ENCODE measurements at places on chromosomes 12 and 14.

GRCh38 chr14:103687712-103688111, 27.5 kb downstream of the XRCC3 start:
- no peak for DNase-seq

GRCh38 chr14:104218361-104219180, 80.2 kb downstream of the KIF26A start:
- DNase-seq: no peak

DNA sequence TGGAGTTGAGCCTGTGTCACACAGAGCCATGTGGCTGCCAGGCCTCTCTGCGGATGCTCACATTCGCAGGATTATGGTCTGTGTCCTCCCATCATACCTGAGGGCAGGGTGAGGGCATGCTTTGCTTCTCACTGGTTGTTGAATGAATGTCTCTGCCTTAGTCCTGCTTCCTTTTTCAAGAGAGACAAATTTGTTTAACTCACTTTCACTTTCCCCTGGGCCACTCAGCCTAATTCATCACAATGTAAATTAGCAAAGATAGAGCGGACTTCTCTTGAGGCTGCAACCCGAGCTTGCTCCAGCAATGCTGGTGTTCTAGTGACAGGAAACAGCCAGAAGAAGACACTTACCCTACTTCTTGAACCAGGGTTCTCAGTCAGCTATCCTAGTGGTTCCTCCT, 35.5 kb upstream of the PAX9 start:
- DNase-seq: no peak

DNA sequence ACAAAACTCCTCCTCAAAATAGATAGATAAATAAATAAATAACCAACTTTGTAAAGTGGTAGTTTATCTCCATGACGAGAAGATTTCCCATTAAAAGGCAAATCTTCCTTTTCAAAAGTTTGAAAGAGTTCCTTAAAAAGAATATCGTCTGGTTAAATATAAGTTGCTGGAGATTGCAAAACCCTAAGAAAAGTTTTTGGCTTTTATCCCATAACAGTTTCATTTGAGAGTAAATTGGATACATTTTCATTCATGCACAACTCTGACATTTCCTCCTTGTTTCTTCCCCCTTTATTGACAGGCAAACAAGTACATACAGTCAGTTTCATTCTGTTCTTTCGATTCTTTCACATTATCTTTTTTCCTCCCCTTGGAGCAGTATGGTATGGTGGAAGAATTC, 45.4 kb upstream of the BTG1 start:
- no peak for DNase-seq

DNA sequence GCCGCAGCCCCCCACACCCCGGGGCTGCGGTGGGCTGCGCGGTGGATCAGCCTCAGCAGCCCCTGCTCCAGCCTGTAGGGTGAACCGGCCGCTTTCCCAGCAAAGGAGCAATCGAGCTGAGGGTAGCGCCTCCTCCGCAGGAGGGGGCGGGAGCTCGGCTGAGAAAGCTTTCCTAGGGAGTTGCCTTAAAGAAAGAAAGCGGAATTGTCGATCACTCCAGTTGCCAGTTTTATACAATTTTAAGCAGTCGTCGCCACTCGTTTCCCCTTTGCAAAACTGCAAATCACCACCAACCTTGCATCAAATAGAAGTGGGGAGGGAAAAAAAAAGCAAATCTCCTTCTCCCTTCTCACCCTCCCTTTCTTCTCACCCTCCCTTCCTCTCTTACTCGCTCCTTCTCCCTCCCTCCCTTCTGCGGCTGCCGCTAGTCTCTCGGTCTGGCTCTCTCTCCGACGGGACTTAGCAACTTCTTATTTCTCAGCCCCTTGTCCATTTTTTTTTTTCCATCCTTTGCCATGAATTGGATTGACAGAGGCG, at the start of gene PDE3A:
Gene PDE3A, plus strand, starts transcription at position 424 of the 537 bp plus-strand sequence. CDS start 748 bp downstream, outside the sequence.
- DNase-seq: no peak

DNA sequence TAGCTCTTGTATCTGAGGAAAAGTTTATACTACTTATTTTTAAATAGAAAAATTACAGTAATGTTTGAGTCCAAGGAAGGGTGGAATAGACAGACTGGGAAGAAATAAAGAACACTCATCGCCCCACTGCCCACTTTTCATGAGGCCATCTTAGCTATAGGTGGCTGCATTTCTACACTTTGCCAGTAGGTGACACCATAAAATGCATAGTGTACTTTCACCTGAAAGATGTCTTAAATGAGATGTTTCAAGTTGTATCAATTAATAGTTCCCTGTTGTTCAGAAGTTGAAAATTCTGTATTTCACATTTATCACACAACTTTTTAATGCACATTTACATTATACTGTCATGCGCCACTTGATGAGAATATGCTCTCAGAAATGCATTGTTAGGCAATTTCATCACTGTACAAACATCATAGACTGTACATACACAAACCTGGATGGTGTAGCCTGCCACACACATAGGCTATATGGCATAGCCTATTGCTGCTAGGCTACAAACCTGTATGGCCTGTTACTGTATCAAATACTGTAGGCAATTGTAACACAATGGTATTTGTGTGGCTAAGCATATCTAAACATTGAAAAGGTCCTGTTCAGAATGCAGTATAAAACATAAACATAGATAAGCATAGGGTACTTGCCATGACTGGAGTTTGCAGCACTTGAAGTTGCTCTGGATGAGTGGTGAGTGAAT, 27.6 kb downstream of the PMCH start:
- DNase-seq: no peak

DNA sequence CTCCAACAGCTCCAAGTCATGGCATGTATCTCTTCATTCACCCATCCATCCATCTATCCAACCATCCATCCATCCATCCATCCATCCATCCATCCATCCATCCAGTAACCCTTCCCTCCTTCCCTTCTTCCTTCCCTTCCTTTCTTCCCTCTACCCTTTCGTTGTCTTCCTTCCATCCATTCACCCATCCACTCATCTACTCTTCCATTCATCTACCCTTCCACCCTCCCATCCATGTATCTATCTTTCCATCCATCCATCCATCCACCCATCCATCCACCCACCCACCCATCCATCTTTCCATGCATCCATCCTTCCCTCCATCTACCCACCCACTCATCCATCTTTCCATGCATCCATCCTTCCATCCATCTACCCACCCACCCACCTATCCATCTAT, 53.2 kb upstream of the FBXO21 start:
- DNase-seq: no peak

DNA sequence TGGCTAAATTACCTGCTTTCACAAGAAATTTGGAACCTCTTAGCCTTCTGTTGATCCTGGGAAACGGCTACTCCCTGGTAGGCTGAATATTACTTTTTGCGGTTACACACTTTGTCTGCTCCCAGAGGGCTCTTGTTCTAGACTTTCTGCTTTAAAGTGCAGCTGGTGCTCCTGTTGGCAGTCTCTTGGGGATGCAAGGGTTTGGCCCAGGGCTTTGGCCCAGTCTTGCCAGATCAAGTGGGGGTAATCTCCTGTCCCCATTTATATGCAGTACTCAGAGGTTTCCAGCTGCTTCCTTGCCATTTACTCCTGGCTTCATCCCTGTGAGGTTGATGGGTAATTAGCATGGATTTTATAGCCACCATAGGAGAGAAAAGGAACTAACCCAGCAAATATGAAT, 558.2 kb upstream of the MIS18BP1 start:
- DNase-seq: no peak

DNA sequence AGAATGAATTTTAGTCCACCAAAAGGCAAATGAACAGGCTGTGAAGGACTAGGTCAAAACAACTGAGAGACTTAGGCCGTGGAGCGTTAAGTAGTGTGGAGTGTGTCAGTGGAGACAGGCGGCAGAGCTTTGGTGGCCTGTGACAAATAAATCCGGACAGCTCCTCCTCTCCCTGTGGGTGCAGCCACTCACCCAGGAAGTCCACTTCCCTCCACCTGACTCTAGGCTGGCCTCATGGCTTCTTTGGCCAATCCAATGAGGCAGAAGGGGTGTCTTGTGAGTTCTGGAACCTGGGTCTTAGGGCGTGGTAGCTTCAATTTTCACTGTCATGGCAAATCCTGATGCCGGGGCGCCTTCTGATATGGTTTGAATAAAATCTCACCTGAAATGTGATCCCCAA, 180.9 kb upstream of the C14orf180 start:
- no peak for DNase-seq

DNA sequence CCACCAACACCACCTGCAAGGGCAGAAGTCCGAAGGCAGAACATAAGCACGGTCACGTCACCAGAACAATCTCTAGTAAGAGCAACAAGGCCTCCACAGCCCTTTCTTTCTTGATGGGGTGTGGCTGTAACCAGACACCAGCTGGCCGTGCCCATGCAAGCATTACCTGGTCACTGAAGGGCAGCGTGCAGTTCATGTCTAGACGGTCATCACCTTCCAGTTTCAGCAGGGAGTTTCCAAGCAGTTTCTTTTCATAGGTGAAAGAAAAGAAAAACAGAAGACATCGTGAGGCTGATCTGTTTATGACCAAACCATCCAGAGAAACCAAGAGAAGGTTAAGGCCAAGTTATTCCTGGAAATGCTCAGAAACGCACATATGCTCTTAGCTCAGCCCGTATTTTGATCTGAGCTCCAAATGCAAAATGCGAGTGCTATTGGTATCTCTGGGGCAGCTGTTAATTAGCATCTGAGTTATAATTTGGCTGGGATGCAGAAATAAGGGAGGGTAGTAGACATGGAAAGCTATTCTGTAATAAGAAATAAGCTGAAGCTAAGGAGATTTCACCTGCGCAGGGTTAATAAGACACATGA, 42.5 kb downstream of the PRKAB1 start:
- no peak for DNase-seq

GRCh38 chr12:129641926-129642325, 261.9 kb downstream of the TMEM132D start:
- no peak for DNase-seq

DNA sequence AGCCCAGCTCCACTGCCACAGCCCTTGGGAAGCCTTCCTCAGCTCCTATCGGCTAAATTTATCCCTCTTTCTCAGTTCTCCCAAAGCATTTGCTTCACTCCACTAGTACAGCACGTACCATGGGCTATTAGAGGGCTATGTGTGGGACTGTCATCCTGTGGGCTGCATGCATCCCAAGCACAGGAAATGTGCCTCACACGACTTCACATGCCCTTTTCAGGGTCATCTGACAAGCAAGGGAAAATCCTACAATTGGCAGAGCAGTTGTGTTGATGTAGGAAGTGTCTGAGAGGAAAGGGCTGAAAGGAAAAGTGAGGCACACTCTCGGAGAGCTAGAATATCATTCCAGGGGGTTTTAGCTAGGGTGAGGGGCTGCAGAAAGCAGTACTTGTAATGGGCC, 47.6 kb downstream of the NINJ2 start:
- no peak for DNase-seq

DNA sequence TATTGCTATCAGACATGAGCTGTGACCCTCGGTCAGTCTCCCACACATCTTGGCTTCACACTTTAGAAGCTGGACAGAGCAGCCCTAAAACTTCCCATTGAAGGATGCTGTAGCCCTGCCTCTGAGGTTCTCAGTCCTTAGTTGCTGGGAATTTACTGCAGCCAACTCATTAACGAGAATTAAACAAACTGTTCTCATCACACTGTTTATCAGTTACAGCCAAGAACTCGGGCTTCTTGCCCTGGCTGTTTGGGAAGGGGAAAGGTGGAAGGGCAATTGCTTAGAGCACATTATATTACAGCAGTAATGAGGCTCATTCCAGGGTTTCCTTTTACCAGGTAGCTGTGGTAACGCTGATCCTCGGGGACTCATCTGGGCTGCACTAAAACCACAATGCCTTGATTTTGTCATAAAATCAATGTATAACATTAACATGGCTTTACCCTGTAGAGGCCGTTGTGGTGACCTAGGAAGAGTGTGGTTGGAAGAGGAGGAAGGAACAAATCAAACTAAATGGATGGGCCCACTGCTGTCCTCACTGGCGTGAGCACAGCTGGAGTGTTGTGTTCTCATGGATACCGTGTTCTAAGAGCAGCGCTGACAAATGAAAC, 87.1 kb downstream of the GPR135 start:
- no peak for DNase-seq

DNA sequence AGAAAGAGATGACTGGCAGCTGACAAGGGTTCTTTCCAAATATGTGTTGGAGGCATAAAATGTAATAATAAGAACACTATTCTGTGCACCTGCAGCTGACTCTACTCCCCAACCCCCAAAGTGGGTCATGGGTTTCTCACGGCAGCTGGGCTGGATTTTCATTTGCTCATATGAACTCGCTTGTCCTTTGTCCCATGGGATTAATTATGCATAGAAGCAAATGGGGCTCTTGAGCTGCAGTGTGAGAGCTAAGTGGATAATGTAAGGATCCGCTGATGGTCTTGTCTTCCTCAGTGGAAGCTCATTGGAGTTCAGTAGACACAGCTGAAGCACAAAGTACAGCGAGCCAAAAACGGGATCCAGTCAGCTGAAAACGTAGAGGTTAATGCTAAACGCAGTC, 46.3 kb downstream of the TTC8 start:
- no peak for DNase-seq

- peak; percentile 41 for DNase-seq
These were observed at the start of gene IFNG-AS1 for GRCh38 chr12:67989184-67989920. TSS of gene IFNG-AS1 (plus strand) at chr12:67989447.

DNA sequence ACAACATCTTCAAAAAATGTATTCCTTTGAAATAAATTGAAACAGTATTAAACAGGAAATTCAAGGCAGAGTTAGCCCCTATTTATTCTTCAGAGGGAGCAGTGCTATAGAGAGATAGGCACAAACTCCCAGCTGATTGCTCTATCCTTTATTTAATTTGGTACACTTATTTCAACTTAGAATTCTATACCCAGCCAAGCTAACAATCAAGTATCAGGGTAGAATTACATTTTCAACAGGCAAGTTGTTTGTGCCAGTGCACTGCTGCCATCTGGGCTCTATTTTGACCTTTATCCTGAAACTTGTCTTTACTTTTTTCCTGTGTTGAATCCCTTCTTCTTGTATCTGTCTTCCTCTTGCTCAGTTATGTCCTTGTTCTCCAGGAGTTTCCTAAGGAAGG, 159.2 kb downstream of the STXBP6 start:
- DNase-seq: no peak

DNA sequence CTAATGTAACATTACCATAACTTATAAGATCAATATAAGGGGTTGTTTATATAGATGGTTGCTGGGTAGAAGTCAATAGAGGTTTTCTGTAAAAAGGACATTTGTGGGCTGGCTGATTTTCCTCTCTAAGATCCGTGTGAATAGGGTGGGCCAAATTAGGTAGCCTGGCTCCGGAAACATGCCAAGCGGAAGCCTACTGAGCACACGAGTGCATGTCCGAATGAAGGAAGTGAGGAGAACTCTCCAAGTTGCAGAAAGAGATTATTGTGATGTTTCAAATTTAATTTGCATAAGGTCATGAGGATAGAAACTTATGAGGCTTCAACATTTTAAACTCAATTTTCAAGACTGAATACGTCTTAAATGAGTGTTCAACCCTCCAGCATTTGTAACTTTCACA, 356.7 kb downstream of the SNAPC1 start:
- no peak for DNase-seq

All from CD4-positive, alpha-beta T cell treated with Interleukin-6 at 100 ng/mL for 8 hours (primary cell).